ENCODE measurements at places on chromosomes 7 and 10.

- H3K27me3 ChIP-seq: peaks cover 13% of the 10 kb centered on the region
- no peaks in the 10 kb centered on the region for H3K4me1 ChIP-seq
- no peak overlapping the region for H3K27ac ChIP-seq
- no peaks in the 10 kb centered on the region for H3K36me3 ChIP-seq
- DNase-seq: no peak
- no peak overlapping the region for H3K4me3 ChIP-seq
Measured at GRCh38 chr7:155547161-155547791, 917 bp upstream of the CNPY1 start.

- no peak overlapping the region for H3K27ac ChIP-seq
- DNase-seq: no peak
- no peaks in the 10 kb centered on the region for H3K4me1 ChIP-seq
Measured at GRCh38 chr10:113776553-113776952, 25.1 kb downstream of the PLEKHS1 start.

DNA sequence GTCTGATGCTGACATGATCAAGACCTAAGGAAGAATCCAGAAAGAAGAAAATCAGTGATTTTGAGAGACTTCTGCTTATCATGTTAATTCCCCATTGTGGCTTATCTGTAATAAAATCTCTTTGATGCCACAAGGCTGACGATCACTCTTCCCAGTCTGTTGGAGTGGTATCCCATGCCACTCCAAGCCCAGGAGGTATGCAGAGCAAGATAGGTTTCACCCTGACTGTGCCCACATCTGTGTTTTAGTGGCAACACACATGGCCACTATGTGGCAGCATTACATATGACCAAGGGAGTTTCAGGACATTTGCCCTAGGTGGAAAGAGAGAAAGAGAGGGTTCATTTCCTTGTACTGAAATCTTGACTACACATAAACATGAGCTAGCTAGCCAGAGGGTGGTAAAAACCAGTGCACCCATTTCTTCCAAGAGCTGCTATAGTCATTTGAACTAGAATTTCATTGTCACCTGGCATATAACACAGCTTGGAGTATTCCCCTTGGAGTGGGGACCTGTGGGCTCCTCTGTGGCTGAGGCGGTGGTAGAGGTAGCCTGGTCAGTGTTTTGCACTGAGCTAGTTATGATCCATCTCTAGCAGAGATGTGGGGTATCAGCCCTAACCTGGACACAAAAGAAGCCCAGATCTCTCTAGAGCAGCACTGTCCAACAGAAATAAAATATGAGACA, 20.8 kb downstream of the LAMB4 start:
- no peak overlapping the region for H3K27ac ChIP-seq
- no peak for DNase-seq
- H3K4me1 ChIP-seq: no peaks in the 10 kb centered on the region
- H3K27me3 ChIP-seq: no peaks in the 10 kb centered on the region
- no peaks in the 10 kb centered on the region for H3K36me3 ChIP-seq

DNA sequence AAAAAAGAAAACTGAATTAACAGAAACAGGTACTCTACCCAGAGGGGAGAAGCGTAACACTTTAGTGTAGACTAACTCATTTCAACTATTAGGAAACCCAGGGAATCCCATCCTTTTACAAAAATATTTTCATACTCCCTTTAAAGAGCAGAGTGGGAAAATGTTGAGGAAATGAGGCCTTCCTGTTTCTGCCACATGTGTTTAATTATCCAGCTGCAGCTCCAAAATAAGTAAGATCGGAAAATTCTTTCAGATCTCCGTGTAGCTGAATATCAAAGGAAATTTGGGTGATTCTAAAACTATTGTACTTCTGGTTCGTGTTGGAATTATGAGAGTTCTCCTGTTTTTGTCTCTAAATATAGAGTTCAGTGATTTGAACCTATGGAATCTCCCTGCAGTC, 58.0 kb upstream of the CAV2 start:
- no peaks in the 10 kb centered on the region for H3K27me3 ChIP-seq
- H3K4me1 ChIP-seq: no peaks in the 10 kb centered on the region
- H3K27ac ChIP-seq: no peak overlapping the region
- H3K4me3 ChIP-seq: no peak overlapping the region
- no peaks in the 10 kb centered on the region for H3K36me3 ChIP-seq
- DNase-seq: no peak

DNA sequence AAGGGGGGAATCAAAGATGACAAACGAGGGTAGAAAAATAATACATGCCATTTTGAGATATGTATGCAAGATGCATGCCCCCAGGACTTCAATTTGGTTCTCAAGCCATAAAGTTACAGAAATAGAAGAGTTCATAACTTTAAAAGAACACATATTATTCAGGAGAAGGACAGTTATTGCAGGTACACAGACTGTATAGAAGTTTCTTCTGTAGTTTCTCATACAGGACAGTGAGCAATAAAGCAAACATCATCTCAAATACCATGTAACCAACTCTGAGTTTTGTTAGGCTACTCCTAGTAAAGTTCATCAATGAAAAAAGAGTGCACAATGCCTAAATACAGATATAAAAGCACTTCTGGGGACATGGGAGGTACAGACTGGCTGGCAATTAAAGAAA, 226.6 kb downstream of the RELN start:
- no peaks in the 10 kb centered on the region for H3K4me1 ChIP-seq
- H3K4me3 ChIP-seq: no peak overlapping the region
- no peaks in the 10 kb centered on the region for H3K36me3 ChIP-seq
- no peak overlapping the region for H3K27ac ChIP-seq
- DNase-seq: no peak

- no peak overlapping the region for H3K4me3 ChIP-seq
- DNase-seq: no peak
- no peak overlapping the region for H3K27ac ChIP-seq
- no peaks in the 10 kb centered on the region for H3K27me3 ChIP-seq
Measured at GRCh38 chr7:920351-921070, 34.0 kb downstream of the ADAP1 start.

GRCh38 chr10:101052285-101052684, 9.5 kb upstream of the KAZALD1 start:
- no peak overlapping the region for H3K27ac ChIP-seq
- peaks cover 47% of the 10 kb centered on the region for H3K36me3 ChIP-seq
- no peak overlapping the region for H3K4me3 ChIP-seq
- no peaks in the 10 kb centered on the region for H3K27me3 ChIP-seq

DNA sequence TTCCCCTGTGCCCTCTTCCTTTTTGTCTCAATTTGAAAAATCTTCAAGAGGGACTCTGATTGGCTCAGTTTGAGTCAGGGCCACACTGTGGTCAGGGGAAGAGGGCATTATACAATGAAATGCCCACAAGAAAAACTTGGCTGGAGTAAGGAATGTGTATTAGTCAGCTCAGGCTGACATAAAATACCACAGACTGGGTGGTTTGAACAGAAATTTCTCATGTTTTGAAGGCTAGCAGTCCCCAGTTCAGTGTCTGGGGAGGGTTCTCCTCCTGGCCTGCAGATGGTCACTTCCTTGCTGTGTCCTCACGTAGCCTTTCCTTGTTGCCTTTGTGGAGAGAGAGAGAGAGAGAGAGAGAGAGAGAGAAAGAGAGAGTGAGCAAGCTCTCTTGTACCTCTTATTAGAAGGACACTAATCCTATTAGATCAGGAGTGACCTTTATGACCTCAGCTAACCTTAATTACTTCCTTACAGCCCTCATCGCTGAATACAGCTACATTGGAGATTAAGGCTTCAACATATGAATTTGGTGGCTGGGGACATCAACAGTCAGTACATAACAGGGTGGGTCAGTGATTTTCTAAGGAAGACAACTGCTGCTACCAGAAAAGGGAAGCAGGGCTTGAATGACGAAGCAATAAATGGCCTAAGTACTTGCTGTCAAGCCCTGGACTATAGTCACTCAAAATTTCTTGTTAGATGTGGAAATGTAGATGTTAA, 25.8 kb upstream of the FAM13C start:
- no peaks in the 10 kb centered on the region for H3K36me3 ChIP-seq
- no peak for DNase-seq
- H3K4me1 ChIP-seq: no peaks in the 10 kb centered on the region
- no peak overlapping the region for H3K27ac ChIP-seq
- no peak overlapping the region for H3K4me3 ChIP-seq

- no peaks in the 10 kb centered on the region for H3K4me1 ChIP-seq
- no peak for DNase-seq
- H3K36me3 ChIP-seq: no peaks in the 10 kb centered on the region
- no peak overlapping the region for H3K27ac ChIP-seq
- H3K27me3 ChIP-seq: no peaks in the 10 kb centered on the region
Measured at GRCh38 chr10:60413306-60414012, 23.8 kb upstream of the ANK3 start.

DNA sequence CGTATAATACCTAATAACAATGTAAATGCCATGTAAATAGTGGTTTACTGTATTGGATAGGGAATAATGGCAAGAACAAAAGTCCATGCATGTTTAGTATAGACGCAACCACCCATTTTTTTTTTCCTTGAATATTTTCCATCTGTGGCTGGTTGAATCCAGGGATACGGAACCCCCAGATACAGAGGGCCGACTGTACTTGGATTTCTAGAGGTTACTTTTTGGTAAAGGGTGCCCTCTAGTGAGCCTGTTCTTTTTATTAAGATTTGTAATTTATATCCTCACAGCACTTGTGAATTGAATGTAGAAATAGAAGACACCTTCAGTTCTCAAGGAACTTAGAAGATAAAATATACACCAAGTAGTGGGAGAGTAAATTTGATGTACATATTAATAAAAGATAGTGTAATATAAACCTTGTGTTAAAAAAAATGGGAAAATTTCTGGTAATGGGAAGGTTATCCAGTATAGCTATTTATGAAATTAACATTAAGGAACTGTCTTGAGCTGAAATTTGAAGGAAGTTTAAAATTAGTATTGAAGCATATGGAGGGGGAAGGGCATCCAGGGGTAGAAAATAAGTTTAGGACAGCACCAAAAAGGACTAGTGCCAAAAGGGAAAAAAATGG, 32.0 kb downstream of the EXOC6 start:
- no peaks in the 10 kb centered on the region for H3K4me1 ChIP-seq
- H3K27me3 ChIP-seq: no peaks in the 10 kb centered on the region
- no peak overlapping the region for H3K27ac ChIP-seq
- no peak overlapping the region for H3K4me3 ChIP-seq
- no peak for DNase-seq
- no peaks in the 10 kb centered on the region for H3K36me3 ChIP-seq

- H3K27ac ChIP-seq: no peak overlapping the region
- H3K36me3 ChIP-seq: no peaks in the 10 kb centered on the region
- H3K27me3 ChIP-seq: no peaks in the 10 kb centered on the region
- no peak overlapping the region for H3K4me3 ChIP-seq
- no peak for DNase-seq
- no peaks in the 10 kb centered on the region for H3K4me1 ChIP-seq
Measured at GRCh38 chr7:48458701-48459524, 287.7 kb downstream of the ABCA13 start.

GRCh38 chr7:2821842-2822507, 22.1 kb downstream of the GNA12 start:
- no peak overlapping the region for H3K4me3 ChIP-seq
- no peaks in the 10 kb centered on the region for H3K36me3 ChIP-seq
- no peak for DNase-seq
- H3K4me1 ChIP-seq: no peaks in the 10 kb centered on the region
- H3K27me3 ChIP-seq: no peaks in the 10 kb centered on the region

GRCh38 chr7:132145466-132145865, 430.8 kb downstream of the PLXNA4 start:
- H3K4me1 ChIP-seq: no peaks in the 10 kb centered on the region
- no peaks in the 10 kb centered on the region for H3K36me3 ChIP-seq
- DNase-seq: no peak
- no peaks in the 10 kb centered on the region for H3K27me3 ChIP-seq
- H3K27ac ChIP-seq: no peak overlapping the region
- no peak overlapping the region for H3K4me3 ChIP-seq

GRCh38 chr10:132735923-132736391, 50.0 kb downstream of the NKX6-2 start:
- no peaks in the 10 kb centered on the region for H3K4me1 ChIP-seq
- no peaks in the 10 kb centered on the region for H3K27me3 ChIP-seq
- no peak overlapping the region for H3K4me3 ChIP-seq
- peaks cover 28% of the 10 kb centered on the region for H3K36me3 ChIP-seq

DNA sequence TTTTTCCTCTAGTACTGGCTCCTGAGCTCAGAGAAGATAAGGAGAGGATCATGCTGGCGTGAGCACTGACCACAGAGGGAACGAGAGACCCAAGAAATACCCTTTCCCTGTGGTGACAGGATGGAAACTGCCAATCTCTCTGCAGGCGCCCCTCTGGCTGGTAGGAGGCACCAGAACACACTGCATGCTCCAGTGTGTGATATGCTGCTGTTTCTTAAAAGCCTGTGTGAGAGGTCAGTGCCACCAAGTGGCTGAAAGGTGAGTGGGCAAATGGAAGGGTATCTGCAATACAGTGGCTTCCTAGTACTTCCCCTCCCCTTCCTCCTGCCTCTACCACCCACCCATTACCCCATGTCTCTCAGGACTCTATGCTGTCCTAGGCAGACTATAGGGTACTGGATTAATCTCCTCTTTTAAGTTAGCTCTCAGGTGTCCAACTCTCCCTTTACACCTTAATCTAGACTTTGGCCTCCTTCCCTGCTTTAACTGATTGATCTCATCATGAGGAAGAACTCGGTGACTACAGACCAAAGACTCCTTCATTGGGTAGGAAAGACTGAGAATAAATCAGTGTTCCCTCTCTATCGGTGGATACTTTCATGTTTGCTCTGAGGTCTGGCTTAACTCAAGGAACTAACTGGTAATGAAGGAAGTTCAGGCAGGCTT, 283.6 kb downstream of the ADRA2A start:
- H3K4me3 ChIP-seq: no peak overlapping the region
- no peaks in the 10 kb centered on the region for H3K4me1 ChIP-seq
- no peaks in the 10 kb centered on the region for H3K27me3 ChIP-seq
- H3K27ac ChIP-seq: no peak overlapping the region

DNA sequence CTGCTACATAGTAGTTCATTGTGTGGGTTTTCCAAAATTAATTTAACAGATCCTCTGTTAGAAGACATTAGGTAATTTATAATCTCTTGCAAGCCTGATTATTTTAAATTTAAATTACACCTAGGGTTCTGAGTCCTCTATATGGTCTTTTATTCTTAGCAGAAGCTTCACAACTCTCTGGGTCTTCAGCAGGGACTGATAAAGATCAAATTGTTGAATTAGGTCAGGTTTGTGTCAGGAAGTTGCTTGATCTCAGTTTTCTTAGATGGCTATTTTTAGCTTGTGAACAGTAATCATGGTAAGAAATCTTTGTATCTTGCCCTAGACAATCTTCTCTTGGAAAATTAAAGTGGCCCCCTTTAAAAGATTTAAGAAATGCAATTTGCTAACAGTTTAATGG, 183.1 kb upstream of the HDAC9 start:
- H3K27ac ChIP-seq: no peak overlapping the region
- H3K27me3 ChIP-seq: no peaks in the 10 kb centered on the region
- no peak overlapping the region for H3K4me3 ChIP-seq

GRCh38 chr10:114823077-114823463, 1.5 kb downstream of the FHIP2A start:
- peak overlapping the region; percentile 69 for H3K27ac ChIP-seq
- peaks cover 38% of the 10 kb centered on the region for H3K4me1 ChIP-seq
- no peak for DNase-seq

- H3K4me3 ChIP-seq: no peak overlapping the region
- peaks cover 8% of the 10 kb centered on the region for H3K4me1 ChIP-seq
- DNase-seq: no peak
- no peaks in the 10 kb centered on the region for H3K36me3 ChIP-seq
- no peak overlapping the region for H3K27ac ChIP-seq
Measured at GRCh38 chr10:49362596-49363260, 33.2 kb downstream of the DRGX start.
